Panc1 (cell line): ENCODE measurements at places on chromosomes 6 and 20. TPM values are rescaled to one million over a fixed set of nuclear protein-coding genes. Genes with fewer than 3 reads are reported as not detected.

Gene FAM83D
- 30.9 TPM for total RNA-seq

DNA sequence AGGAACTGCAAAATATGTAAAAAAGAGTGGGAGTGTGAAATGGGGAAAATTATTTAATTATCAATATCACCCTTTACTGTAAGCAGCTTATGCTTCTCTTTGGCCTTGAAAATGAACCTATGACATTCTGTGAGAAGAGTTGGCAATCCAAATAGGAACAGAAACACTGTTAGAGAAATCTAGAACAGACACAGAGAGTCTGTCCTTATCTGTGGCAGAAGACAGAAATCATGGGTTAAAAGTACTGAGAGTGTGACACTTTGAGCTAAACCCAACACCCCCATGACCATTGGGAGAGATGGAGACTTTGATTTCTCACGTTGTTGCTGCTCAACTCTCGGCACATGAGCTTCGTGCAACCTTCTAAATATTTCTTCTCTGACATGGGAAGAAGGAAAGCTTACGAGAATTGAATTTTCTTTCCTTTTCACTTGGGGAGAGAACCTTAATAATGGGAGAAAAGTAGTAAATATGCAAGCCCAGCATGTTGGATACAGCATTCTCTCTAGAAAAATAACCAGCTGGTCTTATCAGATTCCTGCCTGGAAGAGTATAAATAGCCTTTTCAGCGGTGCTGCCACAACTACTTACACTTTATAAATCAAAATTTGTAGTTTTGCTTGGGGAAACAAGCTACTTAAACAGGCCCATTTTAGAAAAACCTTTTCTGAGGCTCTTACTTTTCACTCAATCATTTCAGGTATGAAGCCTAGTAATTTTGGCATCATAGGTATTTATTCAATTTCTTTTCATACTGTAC, 49.4 kb upstream of the NOX3 start:
- no peak for DNase-seq
- H3K36me3 ChIP-seq: no peaks in the 10 kb centered on the region
- H3K27ac ChIP-seq: no peak overlapping the region
- H3K4me3 ChIP-seq: no peak overlapping the region
- no peaks in the 10 kb centered on the region for H3K27me3 ChIP-seq
- H3K4me1 ChIP-seq: no peaks in the 10 kb centered on the region

- no peaks in the 10 kb centered on the region for H3K4me1 ChIP-seq
- no peak overlapping the region for H3K4me3 ChIP-seq
- no peaks in the 10 kb centered on the region for H3K27me3 ChIP-seq
- DNase-seq: no peak
- no peak overlapping the region for H3K27ac ChIP-seq
These were observed 76.3 kb downstream of the SLC22A23 start for GRCh38 chr6:3380344-3381232.

DNA sequence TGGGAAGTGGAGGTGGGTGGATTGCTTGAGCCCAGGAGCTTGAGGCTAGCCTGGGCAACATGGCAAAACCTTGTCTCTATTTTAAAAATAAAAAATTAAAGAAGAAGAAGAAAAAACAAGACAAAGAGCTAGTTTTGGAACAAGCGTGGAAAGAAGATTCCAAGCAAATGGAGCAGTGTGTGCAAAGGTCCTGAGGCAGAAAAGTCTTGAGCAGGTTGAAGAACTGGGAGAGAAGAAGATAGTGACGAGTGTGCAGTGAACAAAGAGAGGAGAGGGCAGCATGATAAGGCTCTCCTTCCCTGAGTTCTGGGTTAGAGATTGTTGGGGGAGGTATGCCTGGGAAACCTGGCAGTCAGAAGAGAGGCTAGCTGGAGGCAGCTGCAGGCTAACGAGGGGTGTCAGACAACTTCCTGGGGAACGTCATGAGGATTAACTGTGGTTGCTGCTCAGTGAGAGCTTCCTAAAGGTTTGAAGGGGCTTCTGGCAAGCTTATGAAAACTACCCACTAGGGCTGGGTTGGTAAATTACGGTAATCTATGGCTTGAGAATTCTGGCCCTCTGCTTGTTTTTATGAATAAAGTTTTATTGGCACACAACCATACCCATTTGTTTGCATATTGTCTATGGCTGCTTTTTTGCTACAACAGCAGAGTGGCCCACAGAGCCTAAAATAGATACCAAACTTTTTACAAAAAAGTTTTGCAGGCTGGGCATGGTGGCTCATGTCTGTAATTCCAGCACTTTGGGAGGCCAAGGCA, 128.9 kb downstream of the ZFP64 start:
- H3K27ac ChIP-seq: no peak overlapping the region
- no peaks in the 10 kb centered on the region for H3K36me3 ChIP-seq
- H3K4me1 ChIP-seq: peaks cover 3% of the 10 kb centered on the region; the same call in 1 of the 2 replicates

Gene GJA1
- total RNA-seq: 3.8 TPM

GRCh38 chr6:120279466-120280167, 930.1 kb upstream of the MAN1A1 start:
- no peaks in the 10 kb centered on the region for H3K4me1 ChIP-seq
- no peak overlapping the region for H3K27ac ChIP-seq
- DNase-seq: no peak
- H3K27me3 ChIP-seq: no peaks in the 10 kb centered on the region

DNA sequence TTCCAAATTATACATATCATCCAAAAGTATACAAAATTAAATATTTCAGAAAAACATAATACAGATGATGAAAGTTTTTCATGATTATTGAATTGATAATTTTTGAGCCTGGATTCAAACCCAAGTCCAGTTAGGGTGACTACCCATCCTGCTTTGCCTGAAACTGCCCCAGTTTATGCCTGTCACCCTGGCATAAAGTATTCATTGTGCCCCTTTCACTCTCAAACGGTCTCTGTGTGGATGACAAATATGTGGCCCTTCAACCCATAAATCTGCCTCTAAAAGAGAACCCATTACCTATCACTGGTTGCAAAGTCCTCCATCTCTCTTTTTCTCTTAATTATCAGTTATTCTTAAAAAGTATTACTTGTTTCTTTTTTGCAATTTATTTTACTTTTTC, 553.7 kb upstream of the JARID2 start:
- H3K27ac ChIP-seq: no peak overlapping the region
- no peaks in the 10 kb centered on the region for H3K4me1 ChIP-seq
- H3K36me3 ChIP-seq: no peaks in the 10 kb centered on the region
- DNase-seq: no peak

DNA sequence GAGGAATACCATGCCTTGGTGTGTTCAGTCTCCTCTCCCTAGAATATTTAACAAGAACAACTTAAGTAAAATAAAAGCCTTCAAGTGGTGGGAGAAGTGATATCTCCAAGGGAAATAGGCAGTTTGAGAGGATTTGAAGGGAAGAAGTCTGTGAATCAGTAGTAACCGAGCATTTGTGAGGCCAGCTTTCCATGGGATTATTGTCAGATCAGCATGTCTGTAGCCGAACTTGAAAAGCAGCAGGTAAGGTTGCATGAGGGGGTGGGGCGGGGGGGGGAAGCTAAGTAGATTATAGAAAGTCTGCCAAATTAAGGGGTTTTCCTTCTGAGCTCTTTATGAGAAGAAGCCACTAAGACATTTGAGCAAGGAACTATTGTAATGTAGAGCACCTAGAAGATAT, 92.6 kb downstream of the GRIK2 start:
- H3K27ac ChIP-seq: no peak overlapping the region
- no peaks in the 10 kb centered on the region for H3K36me3 ChIP-seq
- no peak overlapping the region for H3K4me3 ChIP-seq
- no peaks in the 10 kb centered on the region; the same call in 1 of the 2 replicates for H3K4me1 ChIP-seq

Gene SIRPD
- total RNA-seq: not detected

DNA sequence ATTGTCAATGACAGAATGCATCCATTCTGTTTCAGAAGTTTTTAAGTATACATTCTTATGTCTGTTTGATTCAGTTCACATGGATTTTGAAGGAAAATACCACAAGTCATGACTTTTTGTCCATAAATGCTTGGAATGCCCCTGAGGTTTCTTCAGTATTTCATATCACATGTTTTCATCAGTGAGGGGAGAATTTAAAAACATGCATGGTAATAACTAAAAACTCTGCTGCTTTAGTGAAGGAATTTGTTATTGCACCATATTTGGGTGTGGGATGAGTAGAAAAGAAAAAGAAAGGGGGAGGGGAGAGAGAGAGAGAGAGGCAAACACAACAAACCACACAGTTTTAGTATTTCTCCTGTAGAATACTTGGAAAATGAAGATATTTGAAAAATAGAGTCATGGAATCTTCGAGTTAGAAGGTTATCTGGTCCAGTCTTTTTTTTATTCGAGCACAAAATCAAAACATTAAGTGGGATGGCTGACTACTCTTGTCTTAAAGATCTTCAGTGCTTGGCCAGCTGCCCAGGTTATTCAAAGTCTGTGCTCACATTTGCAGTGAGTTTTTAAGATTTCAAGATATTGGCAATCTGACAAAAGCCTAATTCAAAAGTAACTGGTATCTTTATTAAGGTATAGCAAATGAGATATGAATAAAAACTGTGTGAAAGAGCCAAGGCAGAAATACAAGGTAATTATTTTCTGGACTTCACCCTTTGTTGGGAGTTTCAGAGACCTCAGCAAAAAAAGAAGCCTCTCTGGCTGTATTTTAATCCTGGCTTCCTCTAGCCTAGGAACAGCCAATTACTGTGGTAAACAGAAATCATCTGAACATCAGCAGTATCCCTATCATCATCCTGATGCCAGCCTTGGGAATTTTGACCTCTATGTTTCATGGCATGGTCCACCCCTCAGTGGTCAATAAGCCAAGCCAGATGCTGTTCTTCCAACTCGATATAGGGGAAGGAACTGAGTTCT, 687.9 kb upstream of the CITED2 start:
- H3K36me3 ChIP-seq: no peaks in the 10 kb centered on the region
- H3K4me1 ChIP-seq: no peaks in the 10 kb centered on the region
- no peak for DNase-seq
- H3K27me3 ChIP-seq: no peaks in the 10 kb centered on the region
- H3K4me3 ChIP-seq: no peak overlapping the region
- peak overlapping the region; percentile 64; the same call in 1 of the 2 replicates for H3K27ac ChIP-seq

- no peak overlapping the region for H3K27ac ChIP-seq
- peaks cover 6% of the 10 kb centered on the region for H3K27me3 ChIP-seq
- peak overlapping the region; percentile 5; the same call in 1 of the 2 replicates for H3K4me3 ChIP-seq
- H3K4me1 ChIP-seq: no peaks in the 10 kb centered on the region
- no peaks in the 10 kb centered on the region for H3K36me3 ChIP-seq
- no peak for DNase-seq
These were observed 36.4 kb upstream of the HLA-C start for GRCh38 chr6:31308050-31308844.

- no peaks in the 10 kb centered on the region for H3K36me3 ChIP-seq
- no peaks in the 10 kb centered on the region for H3K27me3 ChIP-seq
- H3K4me3 ChIP-seq: no peak overlapping the region
- DNase-seq: no peak
- H3K4me1 ChIP-seq: no peaks in the 10 kb centered on the region
- no peak overlapping the region for H3K27ac ChIP-seq
These were observed 8.9 kb upstream of the OGFRL1 start for GRCh38 chr6:71279740-71280139.

DNA sequence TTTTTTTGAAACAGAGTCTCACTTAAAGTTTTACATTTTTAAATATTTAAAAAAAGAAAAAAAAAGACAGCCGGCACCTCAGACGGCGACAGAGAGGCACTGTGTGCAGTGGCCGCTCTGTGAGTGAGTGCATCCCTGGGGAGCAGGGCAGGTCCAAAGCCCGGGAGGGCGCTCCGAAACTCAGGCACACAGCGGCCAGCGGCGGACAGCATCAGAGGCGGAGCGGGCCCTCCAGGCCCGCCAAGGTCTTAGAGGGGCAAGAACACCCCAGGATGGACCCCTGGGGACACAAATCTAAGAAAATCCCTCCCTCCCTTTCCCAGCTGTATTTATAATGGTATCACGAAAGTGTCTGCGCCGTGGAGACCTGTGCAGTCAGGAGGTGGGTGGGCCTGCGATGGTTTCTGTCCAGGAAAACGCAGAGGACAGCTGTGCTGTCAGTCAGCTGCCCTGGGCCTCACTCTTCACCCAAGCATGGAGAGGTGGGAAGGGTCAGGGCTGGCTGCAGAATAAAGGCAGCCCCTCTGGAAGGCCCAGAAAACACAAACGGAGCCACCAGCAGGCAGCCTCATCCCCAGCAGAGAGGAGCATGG, 43.8 kb downstream of the TAF4 start:
- no peaks in the 10 kb centered on the region for H3K36me3 ChIP-seq
- H3K4me1 ChIP-seq: peaks cover 15% of the 10 kb centered on the region
- H3K27me3 ChIP-seq: no peaks in the 10 kb centered on the region

Gene PTCHD4
- total RNA-seq: not detected

- H3K27ac ChIP-seq: no peak overlapping the region
- H3K4me1 ChIP-seq: no peaks in the 10 kb centered on the region
- H3K27me3 ChIP-seq: no peaks in the 10 kb centered on the region; the same call in 1 of the 2 replicates
- no peak for DNase-seq
- H3K36me3 ChIP-seq: no peaks in the 10 kb centered on the region
These were observed 339.6 kb upstream of the PRDM1 start for GRCh38 chr6:105746509-105746908.

Gene BPIFA1
- not detected for total RNA-seq

- no peak overlapping the region for H3K27ac ChIP-seq
- no peaks in the 10 kb centered on the region for H3K27me3 ChIP-seq
- H3K4me1 ChIP-seq: no peaks in the 10 kb centered on the region
- H3K36me3 ChIP-seq: no peaks in the 10 kb centered on the region
- no peak overlapping the region for H3K4me3 ChIP-seq
These were observed 707.0 kb downstream of the EPM2A start for GRCh38 chr6:145028144-145028818.

- H3K4me3 ChIP-seq: no peak overlapping the region
- H3K4me1 ChIP-seq: no peaks in the 10 kb centered on the region
- no peak overlapping the region for H3K27ac ChIP-seq
These were observed 17.3 kb downstream of the PLCG1 start for GRCh38 chr20:41154436-41155176.

DNA sequence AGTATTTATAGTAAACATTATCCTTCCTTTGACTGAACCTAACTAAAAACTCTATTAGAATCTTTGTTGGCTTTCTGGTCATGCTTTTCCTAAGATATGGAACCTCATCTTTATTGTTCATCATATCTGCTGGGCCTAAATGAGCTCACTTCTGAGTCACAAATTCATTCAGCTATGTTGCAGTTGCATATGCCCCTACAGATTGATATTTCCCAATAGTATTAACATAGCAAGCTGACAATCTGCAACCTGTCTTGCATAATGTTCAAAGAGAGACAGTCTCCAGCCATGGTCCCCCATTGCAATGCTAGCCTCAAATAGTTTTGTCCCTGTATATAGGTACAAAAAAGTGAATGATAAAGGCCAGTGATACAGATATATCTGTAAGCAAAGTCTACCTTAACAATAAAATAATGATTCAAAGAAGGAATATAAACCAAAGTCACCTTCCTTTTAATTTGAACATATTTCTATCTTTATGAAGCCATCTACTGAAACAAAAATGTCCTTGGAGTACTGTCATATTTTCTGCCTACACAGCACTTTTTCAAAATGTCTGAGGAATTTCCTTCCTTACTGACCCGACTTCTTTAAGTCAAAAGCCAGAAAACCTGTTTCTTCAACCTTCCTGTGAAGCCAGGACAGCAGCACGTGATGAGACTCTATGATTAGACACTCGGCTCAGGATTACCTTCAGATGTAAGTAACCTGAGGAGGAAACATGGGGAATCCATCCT, 140.7 kb downstream of the UBE3D start:
- H3K27me3 ChIP-seq: no peaks in the 10 kb centered on the region
- H3K36me3 ChIP-seq: no peaks in the 10 kb centered on the region
- no peak for DNase-seq
- no peak overlapping the region for H3K4me3 ChIP-seq
